ENCODE measurements at places on chromosomes 6 and 20.

- no peak for DNase-seq
Measured at GRCh38 chr6:42051268-42051653, 937 bp downstream of the TAF8 start.

DNA sequence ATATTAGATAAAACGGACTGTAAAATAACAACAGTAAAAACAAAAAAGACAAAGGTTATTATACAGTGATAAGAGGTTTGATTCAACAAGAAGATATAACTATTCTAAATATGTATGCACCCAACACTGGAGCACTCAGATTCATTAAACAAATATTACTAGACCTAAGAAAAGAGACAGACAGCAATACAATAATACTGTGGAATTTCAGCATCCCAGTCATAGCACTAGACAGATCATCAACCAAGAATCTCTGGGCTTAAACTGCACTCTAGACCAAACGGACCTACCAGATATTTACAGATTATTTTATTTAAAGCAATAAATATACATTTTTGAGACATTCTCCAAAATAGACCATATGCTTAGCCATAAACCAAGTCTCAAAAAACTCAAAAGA, 263.8 kb downstream of the C6orf118 start:
- no peak for DNase-seq

- DNase-seq, result no peak
Measured at GRCh38 chr20:32702706-32703425, 29.1 kb upstream of the C20orf203 start.

GRCh38 chr6:18329776-18330175, 57.4 kb upstream of the RNF144B start:
- no peak for DNase-seq

DNA sequence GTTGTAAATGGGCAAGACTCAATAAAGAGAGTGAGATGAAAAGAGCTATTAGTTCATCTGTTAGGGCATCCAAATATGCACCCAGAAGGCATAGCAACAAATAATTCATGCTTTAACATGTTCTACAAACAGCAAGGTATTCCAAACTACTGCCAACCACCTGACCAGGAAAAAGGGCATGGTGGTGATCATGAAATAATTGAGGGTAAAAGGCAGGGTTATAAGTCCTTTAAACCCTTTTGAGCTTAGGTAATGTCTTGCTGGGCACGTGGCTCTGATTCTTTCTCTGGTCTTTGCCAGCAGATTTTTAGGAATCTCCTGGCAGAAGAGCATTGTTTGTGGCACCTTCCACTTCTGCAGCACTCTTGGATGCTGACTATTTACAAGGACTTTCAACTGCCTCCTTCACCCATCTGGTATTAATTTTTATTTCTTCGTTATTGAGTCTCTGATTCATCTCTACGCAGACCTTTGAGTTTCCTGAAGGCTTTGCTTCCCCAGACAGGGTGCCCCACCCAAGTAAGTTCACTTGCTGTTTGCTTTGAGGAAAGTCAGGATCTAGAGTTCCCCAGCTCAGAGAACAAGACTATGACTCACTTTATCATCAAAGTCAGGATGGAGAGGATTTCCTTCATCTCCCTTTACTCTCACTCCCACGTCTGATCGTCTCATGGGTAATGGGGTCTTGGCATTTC, 83.4 kb upstream of the NEDD9 start:
- peak; percentile 85 for DNase-seq

GRCh38 chr20:63750807-63751470, 11.4 kb downstream of the SLC2A4RG start:
- no peak for DNase-seq

- DNase-seq, result no peak
Measured at GRCh38 chr6:41900861-41901260, 5.7 kb upstream of the USP49 start.

- DNase-seq, result no peak
Measured at GRCh38 chr6:146543940-146544615, 445 bp downstream of the RAB32 start.

DNA sequence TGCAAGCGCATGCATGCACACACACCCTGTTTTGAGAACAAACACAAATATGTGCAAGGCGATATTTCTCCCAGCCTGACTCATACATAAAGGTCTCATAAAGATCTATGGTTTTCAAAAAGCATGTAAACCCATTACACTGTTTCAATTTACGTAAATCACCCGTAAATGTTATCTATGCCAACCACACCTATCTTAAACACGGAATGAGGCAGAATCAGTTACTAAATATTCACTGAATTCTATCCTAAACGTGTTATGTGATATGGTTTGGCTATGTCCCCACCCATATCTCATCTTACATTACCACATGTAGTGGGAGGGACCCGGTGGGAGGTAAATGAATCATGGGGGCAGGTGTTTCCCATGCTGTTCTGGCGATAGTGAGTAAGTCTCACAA, 621.6 kb downstream of the KIF16B start:
- peak; percentile 75 for DNase-seq

- peak; percentile 77 for DNase-seq
Measured at GRCh38 chr6:3414327-3415081, 42.3 kb downstream of the SLC22A23 start.

DNA sequence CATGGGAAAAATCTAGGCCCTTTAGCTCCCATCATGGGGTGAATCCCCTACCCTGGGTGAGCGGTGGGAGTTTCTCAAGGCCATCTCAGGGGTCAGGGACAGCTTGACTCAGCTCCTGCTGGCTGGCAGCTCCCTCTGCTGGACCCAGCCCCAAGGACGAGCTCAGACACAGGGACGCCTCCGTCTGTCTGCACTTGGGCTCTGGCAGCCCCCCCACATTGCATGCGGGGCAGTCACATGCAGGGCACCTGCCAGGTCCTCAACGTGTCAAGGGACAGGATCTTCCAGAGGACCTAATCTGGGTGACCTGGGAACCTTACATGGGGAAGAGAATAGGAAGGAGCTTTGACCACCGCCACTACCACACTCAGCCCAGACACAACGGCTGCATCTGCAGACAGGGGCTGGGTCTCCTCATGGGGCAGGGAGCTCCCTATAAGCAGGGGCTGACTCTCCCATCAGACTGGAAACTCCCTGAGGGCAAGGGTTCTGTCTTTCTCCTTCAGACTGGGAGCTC, 173.4 kb downstream of the MRPL14 start:
- DNase-seq, result no peak

DNA sequence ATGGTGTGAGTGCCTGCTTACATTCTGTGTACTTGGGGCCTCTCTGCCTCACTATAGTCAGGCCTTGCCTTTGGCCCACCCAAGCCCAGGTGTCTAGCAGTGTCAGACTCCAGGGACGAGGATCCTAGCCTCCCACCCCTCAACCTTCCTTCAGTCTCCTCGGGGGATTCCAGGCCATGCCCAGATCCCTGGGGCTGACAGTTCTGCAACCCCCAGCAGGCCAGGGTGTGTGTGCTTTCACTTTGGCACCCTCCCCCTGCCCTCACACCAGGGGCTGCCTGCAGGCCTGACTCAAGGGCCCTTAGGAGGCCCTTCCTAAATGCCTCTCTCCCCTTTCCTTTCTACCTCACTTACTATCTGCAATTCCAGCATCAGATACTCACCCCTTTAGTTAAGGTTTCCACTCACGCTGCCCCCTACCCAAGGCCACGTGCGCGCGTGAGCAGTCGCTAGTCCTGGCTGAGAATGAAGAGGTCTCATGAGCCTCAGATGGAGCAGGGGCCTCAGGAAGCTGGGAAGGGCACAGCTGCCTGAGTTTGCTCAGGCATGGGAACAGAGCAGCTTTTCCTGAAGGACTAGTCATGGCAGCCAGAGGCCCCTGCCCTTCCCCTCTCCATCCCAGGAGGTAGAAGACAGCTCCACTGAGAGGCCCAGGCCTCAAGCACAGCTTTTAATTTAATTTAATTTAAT, 859 bp upstream of the CLPS start:
- no peak for DNase-seq

GRCh38 chr6:3848925-3849605, at the start of gene FAM50B:
TSS of gene FAM50B (plus strand) at chr6:3849373. CDS start at chr6:3849812, 439 bp downstream.
- DNase-seq, result peak; percentile 70

- DNase-seq, result no peak
Measured at GRCh38 chr20:3330046-3330741, 77.3 kb downstream of the DNAAF9 start.

DNA sequence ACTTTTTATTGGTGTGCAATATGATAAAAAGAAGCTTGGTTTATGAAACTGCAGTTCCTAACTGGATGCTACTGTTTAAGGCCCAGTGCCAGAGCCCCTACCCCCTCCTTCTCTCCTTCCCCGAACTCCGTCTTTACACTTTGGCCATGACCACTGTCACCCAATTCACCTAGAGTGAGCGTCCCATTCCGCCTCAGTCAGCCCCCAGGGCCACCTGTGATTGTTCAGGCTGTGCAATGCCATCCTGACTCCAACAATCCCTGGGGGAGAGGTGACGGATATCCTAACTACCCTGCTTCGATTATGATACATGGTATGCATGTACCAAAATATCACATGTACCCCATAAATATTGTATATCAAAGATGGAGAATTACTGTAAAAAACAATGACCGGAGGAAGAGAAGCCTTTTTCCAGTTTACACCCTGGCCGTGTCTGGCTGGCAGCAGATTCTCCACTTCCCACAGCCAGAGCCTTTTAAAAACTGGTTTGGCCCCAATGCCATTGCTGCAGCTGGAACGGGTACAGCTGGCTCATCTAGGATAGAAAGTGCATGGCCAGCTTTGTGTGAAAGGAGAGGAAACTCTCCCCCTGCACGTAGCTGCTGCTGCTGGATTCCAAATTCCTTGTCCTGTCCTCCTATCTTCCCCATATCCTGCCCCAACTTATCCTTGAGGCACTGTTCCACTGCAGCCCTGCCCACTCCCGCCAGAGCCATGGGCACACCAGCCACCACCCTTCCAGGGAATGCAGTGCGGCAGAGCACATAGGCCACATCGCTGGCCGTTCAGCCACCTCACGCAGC, 99.7 kb downstream of the JPH2 start:
- DNase-seq, result no peak

GRCh38 chr6:38283734-38284362, 355.9 kb downstream of the BTBD9 start:
- no peak for DNase-seq

DNA sequence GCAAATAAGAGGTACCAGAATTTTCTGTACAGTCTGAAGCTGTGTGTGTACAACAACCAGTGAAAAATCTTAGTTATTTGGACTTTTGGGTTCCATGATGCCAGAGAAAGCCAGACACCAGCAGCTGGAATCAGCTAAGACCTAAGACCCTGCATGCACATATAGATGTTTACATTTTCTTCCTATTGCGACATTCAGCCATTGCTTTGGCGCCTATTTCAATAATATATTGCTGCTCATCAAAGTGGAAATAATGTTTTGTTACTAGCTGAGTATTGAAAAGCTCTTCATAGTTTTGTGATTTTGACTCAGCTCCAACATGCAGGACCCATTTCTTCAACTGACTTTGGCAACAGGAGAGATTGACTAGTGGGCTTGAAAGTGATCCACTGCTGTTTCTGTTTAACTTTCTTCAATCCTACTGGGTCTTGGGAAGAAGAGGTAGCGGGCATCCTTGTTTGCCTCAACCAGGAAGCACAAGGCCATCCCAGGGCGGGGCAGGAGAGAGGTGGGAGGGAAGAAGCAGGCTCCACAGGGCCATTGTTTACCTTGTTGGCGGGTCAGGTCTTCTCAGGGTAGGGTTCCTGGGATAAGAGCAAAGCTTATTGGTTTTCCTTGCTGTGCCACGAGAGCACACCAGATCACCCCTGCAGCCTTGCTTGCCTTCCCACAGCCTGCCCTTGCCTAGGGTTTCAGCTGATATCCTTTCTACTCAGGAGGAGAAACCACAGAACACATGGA, 101.3 kb upstream of the ESR1 start:
- DNase-seq, result no peak

- no peak for DNase-seq
Measured at GRCh38 chr6:41502566-41502916, 43.6 kb upstream of the FOXP4 start.

DNA sequence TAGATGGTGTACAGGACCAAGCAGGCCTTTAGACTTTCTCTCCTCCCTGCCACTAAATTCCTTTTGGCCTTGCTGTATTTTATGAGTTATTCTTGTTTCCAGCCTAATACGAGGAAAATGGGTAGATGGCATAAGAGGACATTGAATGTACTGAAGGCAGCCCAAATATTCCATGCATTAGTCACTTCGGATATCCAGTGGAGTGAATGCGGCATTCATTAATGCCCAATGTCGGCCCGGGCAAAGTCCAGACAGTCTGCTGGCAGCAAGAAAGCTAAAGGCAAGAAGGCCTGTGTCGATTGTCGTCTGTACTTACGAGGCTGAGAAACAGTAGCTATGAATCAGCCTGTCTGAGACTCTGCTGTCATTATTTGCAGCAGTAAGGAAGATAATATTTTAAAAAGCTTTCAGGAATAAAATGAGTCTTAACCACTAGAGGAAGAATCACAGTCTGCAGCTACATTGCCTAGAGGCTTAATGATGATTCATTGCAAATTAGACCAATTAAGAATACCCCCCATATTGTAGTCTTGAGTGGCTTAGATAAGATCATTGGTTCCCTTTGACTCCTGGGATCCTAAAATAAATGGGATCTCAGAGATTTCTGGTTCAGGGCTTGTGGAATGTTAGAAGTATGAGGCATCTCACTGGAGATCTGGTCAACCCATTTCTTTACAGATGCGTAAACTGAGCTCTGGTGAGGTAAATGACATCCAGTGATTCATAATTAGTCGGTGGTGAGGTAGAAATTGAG, 534.1 kb upstream of the JAG1 start:
- DNase-seq, result no peak

GRCh38 chr6:2866171-2866846, 24.6 kb upstream of the SERPINB1 start:
- DNase-seq, result no peak

GRCh38 chr6:162963861-162964260, 236.1 kb downstream of the PACRG start:
- DNase-seq, result no peak

GRCh38 chr20:64119681-64120341, 12.4 kb upstream of the NPBWR2 start:
- peak; percentile 18 for DNase-seq

- no peak for DNase-seq
Measured at GRCh38 chr6:157556671-157557430, 175.9 kb downstream of the ZDHHC14 start.
